ENCODE measurements at places on chromosomes 6 and 20.

DNA sequence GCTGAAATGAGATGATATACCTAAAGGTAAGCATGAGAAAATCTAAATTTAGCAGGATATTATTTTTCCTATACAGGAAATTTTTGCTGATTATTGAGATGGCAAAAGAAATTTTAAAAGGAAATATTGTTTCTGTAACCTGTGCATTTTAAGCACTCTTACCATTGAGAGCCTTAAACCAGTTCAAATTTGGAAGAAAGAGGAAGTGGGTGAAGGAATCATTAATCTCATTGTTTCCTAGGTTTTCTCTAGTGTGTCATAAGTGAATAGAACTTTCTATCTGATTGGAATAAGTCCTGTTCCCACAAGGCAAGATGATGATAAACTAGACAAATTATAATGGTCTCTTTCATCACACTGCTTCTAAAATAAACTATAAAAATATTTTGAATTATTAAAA, 22.4 kb upstream of the FKBP1C start:
- DNase-seq: no peak

DNA sequence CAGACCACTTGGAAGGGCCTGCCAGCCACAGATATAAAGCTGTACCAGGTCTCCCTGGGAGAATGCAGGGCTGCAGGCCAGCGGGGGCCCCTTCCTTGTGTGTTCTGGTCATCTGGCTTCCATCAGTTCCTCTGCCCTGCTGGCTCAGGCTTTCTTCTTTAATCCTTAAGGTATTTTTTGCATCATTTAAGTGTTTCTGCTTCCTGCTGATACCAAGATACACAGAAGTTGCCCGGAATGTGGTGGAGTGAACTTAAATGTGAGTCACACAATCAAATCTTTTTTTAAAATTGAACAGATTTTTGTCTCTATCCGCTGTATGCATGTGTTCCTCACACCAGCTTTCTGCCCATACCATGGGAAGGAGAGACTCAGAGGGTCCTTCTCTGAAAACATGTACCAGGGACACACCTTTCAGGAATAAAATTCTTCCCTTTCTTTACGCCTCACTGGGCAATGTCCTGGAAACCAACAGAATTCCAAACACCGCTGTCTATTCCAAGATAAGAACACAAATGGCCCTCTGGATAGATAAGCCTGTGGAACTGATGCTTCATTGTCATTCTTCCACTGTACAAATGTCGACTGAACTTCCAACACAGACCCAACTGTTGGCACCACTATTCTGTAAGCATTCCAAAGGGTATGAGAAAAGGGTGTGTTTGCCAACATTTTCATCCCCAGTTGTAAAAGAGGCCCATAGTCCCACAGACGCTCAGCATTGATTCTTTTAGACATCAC, 206.2 kb upstream of the MYLIP start:
- no peak for DNase-seq

GRCh38 chr6:34338811-34339210, 53.7 kb downstream of the NUDT3 start:
- DNase-seq: no peak

DNA sequence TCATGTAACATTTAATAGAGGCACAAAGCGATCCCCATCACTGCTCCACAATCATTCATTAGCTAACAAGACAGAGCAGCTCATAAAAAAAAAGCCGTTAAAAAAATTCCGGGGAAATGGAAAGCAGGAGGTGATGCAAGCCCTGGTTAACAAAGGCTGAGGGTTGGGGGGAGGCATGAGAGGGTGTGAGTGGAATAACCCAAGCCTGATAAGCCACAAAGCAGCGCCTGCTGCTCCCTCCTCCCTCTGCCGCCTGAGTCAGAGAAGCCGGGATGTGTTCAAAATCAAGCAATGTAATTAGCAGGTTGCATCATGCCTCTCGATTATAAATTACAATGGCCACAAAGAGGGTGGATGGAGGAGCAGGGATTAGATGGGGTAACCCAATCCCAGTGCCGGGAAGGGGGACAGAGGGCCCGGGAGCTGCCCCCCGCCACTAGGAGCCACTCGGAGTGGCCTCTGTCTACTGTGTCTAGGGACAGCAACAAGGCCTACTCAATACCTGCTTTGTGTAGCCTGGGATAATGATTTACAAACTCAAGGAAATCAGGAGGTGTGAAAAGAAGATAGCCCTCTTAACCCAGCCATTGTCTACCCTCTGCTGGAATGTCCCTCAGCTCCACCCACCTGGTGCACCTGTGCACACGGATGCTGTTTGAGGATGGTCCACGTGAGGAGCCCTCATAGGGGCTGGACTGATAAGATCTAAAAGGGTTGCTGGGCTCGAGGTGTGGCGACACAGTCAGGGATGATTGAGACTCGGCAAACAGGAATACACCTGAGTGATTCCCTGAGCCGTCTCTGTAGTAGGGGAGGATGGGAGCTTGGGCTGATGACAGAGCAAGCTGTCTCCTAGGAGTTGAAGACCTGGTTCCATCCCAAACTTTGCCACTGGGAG, 156.9 kb downstream of the VEGFA start:
- DNase-seq: no peak

DNA sequence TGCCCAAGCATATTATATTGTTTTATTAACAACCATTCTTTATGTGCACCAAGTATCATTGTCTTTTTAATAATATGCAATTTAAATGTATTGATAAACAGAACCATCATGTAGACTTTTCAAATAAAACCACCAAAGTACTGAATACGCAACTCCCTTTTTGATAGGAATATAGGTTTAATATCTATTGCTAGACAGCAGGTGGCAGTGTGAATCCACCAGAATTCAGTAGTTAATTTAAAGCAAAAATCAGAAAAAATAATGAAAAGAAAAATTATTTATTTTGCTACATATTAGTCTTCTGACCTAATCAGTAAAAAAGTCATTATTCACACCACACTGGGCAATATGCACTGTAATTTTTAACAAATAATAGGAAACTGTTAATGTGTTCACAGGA, 143.7 kb downstream of the KLHL32 start:
- DNase-seq: no peak

- DNase-seq: no peak
Measured at GRCh38 chr6:33787346-33787953, 1.5 kb downstream of the LEMD2 start.

DNA sequence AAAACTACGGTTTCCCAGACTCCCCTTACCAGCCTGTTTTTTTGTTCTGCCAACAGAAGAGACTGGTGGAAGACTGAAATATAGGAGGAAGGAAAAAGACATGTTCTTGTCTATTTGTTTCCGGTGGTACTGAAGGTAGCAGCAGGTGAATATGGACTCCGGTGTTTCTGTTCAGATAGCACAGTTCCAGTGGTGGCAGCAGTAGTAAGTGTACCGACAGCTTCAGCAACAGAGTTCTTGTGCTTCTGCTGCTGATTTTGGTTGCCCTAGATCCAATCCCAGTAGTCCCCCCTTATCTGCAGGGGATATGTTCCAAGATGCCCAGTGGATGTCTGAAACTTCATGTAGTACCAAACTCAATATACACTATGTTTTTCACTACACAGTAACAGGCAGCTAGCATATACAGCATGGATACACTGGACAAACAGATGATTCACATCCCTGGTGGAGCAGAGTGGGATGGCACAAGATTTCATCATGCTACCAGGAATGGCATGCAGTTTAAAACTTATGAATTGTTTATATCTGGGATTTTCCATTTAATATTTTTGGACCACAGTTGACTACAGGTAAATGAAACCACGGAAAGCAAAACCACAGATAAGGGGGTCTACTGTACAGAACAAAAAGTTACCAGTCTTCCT, 301.8 kb downstream of the BTBD9 start:
- no peak for DNase-seq

DNA sequence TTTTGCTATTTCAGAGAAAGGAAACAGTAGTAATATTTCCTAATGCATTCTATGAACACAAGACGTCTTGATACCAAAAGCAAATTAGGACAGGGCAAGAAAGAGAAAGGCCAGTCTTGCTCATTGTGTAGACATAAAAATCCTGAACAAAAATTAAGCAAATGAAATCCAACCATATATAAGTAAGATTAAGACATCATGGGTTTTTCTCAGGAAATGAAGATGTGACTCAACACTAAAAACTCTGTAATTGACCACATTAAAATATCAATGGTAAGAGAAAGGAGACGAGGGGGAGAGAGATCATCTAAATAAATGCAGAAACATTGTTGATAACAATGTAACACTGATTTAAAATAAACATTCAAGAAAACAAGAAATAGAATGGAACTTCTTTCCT, 205.4 kb downstream of the SOD2 start:
- DNase-seq: no peak

- no peak for DNase-seq
Measured at GRCh38 chr6:157599191-157599590, 218.2 kb downstream of the ZDHHC14 start.

- no peak for DNase-seq
Measured at GRCh38 chr20:823574-823902, 10.0 kb upstream of the FAM110A start.

- DNase-seq: no peak
Measured at GRCh38 chr20:64003960-64004725, 23.2 kb downstream of the PRPF6 start.

- DNase-seq: no peak
Measured at GRCh38 chr6:92109256-92109655, 1310.1 kb downstream of the EPHA7 start.

- no peak for DNase-seq
Measured at GRCh38 chr6:83948851-83949250, 84.7 kb upstream of the MRAP2 start.

DNA sequence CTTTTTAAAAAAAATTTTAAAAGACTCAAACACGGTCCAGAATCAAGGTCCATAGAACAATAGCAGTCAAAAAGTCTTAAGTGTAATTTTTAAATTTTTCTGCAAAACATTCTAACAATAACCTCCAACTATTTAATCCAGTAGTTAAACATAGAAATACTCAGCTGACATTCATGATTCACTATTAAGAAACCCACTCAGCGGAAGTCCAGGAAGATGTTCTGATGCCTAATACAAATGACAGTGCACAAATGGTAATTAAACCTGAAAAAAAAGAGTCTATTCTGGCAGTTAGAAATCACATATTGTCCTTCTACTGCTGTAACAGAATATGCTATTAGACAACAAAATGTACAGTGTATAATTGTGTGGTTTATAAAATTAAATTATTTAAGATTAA, 128.2 kb upstream of the BMP5 start:
- no peak for DNase-seq

GRCh38 chr6:17816921-17817611, 110.3 kb upstream of the NUP153 start:
- DNase-seq: no peak

DNA sequence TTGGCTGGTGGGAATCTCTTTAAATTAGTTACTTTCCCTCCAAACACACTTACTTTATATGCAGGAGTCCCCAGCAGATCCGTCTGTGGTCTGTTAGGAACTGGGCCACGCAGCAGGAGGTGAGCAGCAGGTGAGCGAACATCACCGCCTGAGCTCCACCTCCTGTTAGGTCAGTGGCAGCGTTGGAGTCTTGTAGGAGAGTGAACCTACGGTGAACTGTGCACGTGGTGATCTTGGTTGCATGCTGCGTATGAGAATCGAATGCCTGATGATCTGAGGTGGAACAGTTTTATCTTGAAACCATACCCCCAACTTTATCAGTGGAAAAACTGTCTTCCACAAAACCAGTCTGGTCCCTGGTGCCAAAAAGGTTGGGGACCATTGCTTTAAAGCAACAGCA, 5.0 kb downstream of the SERPINB6 start:
- DNase-seq: no peak

DNA sequence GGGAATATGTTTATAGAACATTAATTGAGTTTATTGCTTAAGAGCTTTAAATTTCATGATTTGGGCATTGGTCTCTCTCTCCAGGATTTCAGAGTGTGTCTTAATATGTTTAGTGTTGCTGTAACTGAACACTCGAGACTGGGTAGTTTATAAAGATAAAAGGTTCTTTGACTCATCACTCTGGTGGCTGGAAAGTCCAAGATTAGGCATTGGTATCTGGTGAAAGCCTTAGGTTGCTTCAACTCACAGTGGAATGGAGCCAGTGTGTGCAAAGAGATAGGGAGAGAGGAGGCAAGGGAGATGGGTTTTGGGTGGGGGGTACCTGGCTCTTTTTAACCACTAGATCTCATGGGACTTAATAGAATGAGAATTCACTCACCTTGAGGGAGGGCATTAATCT, 35.6 kb upstream of the DTNBP1 start:
- no peak for DNase-seq

DNA sequence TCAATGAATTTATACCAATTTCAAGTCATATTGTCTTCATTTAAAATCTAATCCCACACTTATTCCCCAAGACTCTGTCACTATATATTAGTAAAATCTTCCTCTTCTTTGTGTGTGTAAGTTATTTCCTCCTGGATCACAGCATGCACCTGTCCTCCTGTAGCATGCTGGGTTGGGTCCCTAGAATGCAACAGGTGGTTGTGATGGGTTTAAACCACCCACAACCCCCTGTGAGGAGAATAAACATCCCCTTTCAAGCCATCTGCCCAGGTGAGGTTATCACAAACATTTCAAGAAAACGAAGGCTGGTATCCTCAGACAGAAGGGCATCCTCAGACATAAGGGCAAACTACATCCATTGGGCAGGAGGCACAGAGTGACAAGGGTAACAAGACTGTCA, 26.4 kb downstream of the DZANK1 start:
- no peak for DNase-seq

DNA sequence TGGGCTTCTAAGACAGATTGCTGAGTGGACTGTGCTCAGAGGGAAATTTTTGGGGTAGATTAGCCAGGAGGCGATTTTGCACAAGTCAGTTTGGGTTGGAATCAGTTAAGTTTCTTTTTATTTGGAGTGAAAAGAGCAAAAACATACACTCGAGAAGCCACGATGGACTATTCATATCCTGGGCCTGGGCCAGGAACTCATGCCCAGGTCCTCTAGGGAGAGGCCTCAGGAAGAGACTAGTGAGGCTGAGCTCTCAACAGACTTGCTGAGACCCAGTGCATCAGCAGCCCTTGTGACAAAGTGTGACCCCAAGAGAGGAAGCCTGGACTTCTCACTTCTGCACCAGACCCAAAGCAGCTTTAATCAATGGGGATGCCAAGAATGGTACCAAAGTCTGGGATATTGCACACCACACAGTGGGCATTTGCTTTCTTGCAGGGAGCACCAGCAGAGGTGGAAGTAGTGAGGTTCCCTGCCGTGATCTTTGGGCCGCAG, 61.6 kb upstream of the MAFB start:
- no peak for DNase-seq

DNA sequence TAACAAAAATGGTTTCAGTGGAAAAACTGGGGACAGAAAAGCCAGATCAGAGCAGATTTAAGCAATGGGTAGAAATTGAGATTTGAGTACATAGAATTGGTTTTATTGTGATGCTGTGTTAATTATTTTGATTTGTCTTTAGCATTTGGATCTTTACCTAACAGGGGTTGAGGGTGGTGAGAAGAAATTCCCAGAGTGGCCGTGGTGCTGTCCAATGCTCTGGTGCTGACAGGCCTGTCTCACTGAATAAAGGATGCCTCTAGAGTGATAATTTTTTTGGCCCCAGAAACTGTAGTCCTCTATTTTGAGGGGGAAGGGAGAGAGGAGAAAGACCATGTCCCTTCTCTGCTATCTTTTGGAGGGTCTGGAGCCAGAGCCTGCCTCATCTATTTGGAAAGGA, 79.1 kb downstream of the LYRM2 start:
- DNase-seq: no peak

GRCh38 chr20:46332373-46333160, 24.3 kb upstream of the CDH22 start:
- DNase-seq: no peak

- DNase-seq: no peak
Measured at GRCh38 chr20:4465855-4466545, 255.7 kb upstream of the PRND start.

- DNase-seq: no peak
Measured at GRCh38 chr20:16115911-16116552, 457.2 kb downstream of the KIF16B start.

GRCh38 chr6:152270301-152270925, 366.7 kb downstream of the SYNE1 start:
- DNase-seq: no peak

Measured in CD4-positive, alpha-beta T cell treated with Interleukin-15 for 1 hour (primary cell).